Activated CD8-positive, alpha-beta memory T cell treated with anti-CD3 and anti-CD28 coated beads for 4 hours (primary cell): ENCODE measurements at places on chromosomes 16 and 17.
A peak's percentile ranks its signal among the peaks of the same experiment; 100 is the strongest.

DNA sequence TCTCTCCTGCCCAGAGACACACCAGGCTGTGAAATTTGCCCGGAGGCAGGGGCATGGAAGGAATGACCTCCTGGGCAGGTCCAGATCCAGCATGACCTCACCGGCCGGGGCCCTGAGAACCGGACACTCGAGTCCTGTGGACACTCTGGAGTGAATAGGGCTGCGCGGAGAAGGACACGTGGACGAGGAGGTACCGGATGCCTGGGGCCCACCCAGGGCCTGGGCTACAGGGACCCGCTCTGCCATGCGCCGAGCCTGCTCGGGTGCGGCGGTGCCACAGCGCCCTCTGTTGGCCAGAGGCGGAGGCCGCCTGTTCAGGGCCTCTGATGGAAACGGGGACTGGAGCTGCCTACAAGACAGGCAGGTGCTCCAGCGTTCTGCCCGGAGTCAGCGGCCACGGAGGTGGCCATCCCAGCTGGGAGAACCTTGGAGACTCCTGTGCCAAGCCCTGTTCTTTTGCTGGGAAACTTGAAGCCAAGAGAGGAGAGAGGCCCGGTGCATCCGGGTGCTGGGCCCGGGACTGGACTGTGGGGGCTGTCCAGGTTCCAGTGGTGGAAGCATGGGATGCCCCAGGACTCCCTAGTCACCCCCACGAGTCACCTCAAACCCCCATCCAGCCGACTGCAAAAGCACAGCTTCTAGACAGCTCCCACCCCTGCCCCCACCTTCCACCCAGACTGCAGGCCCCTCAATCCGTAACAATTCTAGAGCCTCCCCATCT, 19.3 kb upstream of the NXPH3 start:
- DNase-seq: peak; percentile 59

- no peak for DNase-seq
Measured at GRCh38 chr17:17843096-17843495, 6.3 kb upstream of the SREBF1 start.

- DNase-seq: no peak
Measured at GRCh38 chr17:3022197-3022596, 41.2 kb downstream of the OR1D5 start.

DNA sequence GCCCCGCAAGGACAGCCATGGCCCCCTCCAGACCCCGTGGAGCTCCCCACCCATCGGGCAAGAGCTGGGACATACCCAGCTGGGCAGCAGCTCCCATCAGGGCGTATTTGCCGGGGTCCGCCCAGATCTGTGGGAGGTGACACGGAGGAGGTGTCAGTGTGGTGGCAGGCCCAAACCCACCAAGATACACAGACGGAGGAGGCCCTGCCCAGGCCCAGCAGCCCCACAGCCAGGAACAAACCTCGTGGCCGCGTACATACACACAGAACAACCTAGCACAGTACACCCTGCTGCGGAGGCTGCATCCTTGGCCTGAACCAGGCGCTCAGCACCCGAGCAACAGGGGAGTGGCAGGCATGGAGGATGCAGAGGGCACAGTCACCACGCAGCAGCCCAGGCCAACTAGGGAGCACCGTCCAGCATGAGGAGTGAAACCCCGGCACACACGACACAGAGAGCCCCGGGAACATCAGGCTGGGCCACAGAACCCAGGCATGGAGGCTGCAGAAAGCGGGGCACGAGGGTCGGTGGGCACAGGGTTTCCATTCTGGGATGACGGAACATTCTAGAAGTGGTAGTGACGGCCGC, 4.9 kb upstream of the CCDC154 start:
- no peak for DNase-seq

GRCh38 chr17:37138571-37139120, 189.9 kb downstream of the AATF start:
- DNase-seq: no peak

DNA sequence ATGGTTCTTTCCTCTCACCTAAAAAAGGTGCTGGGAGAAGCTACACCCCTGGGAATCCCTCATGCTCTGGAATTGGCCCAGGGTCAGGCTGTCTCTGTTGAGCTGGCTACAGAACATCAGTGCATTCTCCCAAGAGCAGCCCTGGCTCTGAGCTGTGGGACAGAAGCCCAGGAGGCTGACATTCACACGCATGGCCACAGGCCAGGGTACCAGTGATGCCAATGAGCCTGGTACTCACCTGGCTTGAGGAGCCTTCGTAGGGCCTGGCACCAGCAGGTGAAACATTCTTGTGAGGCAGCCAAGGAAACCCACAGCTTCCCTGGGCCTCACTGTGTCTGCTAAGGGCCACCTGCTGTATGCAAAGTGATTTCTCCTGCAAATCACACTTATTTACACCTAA, 121.7 kb upstream of the CCL2 start:
- DNase-seq: no peak

GRCh38 chr16:30117768-30118167, 4.4 kb upstream of the GDPD3 start:
- DNase-seq: no peak

GRCh38 chr17:63821804-63822203, 5.4 kb upstream of the PSMC5 start:
- no peak for DNase-seq

GRCh38 chr17:76153202-76153601, 12.2 kb upstream of the FOXJ1 start:
- no peak for DNase-seq

- no peak for DNase-seq
Measured at GRCh38 chr17:27566671-27567562, 64.1 kb upstream of the LGALS9 start.

DNA sequence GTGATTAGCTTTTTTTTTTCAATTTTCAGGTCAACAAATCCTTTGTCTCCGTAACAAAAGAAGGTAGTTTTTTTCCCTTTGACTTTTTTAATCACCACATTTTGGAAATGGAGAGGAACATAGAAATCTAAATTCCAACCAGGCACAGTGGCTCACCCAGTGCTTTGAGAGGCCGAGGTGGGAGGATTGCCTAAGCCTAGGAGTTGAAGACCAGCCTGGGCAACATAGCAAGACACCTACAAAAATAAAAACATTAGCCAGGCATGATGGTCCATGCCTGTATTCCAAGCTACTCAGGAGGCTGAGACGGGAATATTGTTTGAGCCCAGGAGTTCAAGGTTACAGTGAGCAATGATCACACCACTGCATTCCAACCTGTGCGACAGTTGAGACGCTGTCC, 5.7 kb downstream of the PSMD7 start:
- DNase-seq: no peak

- DNase-seq: no peak
Measured at GRCh38 chr16:89070590-89070989, 23.1 kb upstream of the ACSF3 start.

DNA sequence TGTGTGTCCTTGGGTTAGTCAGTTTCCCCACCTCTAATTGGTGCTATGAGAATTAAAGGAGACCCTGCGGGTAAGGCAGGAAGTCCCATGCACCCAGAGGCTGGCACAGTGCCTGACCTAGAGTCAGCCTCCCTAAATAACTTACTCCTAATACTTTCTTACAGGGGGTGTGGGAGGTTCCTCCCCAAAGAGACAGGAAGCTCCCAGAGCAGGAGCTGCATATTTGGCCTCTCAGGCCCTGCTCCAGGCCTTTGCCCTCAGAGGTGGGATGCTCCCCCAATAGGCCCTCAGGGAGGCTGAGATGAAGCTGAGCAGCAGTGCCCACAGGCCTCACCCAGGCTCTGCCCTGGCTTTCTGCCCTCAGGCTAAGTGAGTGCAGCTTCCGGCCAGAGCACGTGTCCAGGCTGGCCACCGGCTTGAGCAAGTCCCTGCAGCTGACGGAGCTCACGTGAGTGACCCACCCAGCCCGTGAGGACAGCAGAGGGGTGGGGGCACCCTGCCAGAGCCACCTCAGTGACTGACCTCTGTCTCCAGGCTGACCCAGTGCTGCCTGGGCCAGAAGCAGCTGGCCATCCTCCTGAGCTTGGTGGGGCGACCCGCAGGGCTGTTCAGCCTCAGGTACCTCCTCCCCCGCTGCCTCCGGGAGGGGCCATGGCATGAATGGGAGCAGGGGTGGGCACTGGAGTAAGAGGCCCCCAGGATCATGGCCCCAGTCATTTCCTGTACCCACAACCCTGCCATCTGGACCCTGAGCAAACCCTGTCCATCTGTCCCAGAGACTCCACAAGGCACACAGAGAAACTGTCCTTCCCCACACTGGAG, 31.1 kb upstream of the CPNE2 start:
- no peak for DNase-seq

- no peak for DNase-seq
Measured at GRCh38 chr17:75371339-75371738, 34.1 kb downstream of the GRB2 start.

DNA sequence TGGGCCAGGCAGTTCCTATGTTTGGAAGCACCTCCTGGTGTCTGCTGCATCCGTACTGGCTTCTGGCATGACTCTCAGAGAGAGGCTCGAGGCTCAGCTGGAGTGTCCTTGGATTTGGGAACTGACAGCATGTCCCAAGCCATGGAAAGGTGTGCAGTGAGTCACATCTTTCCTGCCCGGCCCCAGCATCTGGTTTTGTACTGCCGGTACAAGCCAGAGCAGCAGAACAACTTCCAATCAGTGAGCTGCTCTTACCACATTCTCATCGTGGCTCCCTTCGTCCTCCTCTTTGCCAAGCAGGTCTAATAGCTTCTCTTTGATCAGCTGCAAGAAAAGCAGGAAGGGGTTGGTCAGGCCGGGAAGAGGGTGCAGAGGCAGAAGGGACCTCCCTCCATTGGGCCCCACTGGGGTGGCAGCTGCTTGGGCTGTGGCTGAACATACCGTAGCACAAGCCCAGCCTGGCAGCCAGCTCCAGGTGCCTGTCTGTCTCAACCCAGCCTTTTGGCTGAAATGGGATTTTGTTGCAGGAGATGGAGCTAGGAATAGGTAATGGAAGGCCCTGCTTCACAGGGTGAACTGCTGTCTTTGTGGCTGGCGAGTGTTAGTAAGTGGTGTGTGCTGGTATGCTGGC, 24.2 kb downstream of the SPACA3 start:
- no peak for DNase-seq

DNA sequence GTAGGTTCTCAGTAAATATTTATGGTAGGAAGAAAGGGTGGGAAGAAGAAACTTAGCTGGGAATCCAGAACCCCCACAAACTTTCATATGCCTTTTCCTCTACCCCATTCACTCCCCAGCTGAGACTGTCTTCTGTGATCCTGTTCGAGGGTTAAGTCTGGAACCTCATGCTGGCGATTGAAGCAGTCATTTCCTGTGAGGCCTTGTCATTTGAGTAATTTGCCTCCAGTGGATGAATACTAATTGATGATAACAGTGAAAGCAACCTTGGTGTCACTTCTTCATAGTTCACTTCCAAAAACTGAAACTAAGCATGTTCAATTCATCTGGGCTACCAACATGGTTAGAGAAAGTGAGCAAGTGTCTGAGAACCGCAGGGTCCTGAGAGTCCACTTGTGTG, 401.2 kb downstream of the CDH13 start:
- no peak for DNase-seq

DNA sequence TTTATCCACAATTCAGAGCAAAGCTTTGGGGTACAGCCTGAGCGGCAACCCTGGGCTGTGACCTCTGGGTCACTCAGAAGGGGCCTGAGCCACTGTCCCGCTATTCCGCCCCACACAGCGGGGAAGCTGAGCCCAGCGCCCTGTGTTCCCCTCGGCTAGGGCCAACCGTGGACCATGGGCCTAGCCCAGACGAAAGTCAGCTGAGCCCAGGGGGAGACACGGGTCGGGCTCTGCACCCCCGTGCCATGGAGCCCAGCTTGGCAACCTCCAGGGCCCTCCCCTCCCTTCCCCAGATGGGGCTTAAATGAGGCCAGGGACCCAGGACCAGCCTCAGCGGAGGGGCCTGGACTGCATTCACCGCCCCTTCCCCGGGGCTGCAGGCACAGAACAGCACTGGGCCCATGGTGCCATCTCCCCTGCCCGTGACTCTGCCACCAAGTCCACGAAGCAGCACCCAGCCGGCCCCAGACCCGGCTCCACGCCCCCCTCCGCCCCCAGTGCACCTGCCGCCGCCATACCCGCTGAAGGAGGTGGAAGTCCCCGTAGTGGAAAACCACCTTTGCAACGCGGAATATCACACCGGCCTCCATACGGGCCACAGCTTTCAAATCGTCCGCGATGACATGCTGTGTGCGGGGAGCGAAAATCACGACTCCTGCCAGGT, 1.8 kb downstream of the TPSD1 start:
- DNase-seq: no peak

- DNase-seq: no peak
Measured at GRCh38 chr17:42809250-42809649, 10.6 kb downstream of the CNTD1 start.

- DNase-seq: no peak
Measured at GRCh38 chr16:19503461-19504075, 18.3 kb downstream of the GDE1 start.

DNA sequence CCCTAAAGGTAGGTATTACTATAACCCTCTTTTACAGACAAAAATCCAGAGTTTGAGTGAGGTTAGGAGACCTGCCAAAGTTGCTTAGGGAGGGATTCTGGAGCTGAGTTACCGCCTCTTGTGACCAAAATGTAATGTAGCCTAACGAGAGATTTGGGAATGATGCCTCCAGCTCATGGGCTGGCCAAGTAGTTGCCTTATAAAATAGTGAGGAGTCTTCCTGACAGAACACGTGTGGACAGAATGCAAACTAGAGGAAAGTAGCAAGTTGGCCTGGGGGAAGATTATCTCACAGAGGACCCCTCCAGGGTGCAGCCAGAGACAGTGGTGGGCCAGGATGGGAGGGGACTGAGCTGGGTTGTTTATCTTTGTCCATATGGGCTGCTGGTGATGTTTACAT, 543.7 kb upstream of the CDH11 start:
- DNase-seq: no peak

DNA sequence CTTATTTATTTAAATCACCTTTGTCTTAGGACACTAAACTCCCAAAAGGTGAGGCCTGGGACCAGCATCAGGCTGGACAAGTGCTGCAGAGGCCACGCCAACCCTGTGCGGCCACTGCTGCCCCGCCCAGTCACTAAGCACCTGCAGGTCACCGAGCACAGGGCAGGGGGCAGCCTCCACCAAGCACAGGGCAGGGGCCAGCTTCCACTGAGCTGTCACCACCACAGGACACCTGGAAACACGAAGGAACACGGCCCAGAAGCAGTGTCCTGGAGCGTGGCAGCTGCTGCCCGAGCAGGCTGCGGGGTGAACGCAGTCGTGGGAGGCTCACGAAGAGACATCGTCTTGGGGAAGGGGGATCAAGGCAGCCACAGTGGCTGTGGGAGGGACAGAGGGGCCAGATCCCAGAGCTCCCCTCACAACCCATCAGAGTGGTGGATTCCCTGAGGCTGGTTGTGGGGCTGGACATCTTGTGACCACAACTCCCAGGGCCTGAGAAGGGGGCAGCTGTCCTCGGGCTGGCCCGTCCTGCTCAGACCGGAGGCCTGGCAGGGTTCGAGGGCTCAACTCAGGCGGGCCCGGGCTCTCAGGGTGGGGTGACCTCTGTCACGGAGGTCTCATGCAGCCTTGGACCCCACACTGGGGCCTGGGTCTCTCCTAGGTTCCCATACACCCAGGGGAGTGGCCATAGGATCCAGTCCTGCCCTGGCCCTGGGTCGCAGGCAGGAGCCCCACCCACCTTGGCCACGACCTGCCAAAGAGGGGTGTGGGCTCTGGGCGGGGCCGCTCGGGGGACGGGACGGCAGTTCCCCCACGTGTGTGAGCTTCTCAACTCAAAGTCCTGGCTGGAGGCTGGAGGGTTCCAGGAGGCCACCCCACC, 18.7 kb downstream of the RAB40B start:
- no peak for DNase-seq
